ENCODE measurements at places on chromosomes 3 and 15. TPM values are rescaled to one million over a fixed set of nuclear protein-coding genes. Genes with fewer than 3 reads are reported as not detected.
A peak's percentile ranks its signal among the peaks of the same experiment; 100 is the strongest.

- peaks cover 5% of the 10 kb centered on the region for H3K4me1 ChIP-seq
- peaks cover 4% of the 10 kb centered on the region for H3K27me3 ChIP-seq
- no peak overlapping the region for H3K4me3 ChIP-seq
- no peaks in the 10 kb centered on the region for H3K36me3 ChIP-seq
- no peak for DNase-seq
Measured at GRCh38 chr3:143286392-143287010, 166.9 kb downstream of the CHST2 start.

The PAQR9 gene
- total RNA-seq: 0.58 TPM

The C2CD4A gene
- 1.7 TPM for total RNA-seq

The ITGA11 gene
- total RNA-seq: 0.92 TPM

DNA sequence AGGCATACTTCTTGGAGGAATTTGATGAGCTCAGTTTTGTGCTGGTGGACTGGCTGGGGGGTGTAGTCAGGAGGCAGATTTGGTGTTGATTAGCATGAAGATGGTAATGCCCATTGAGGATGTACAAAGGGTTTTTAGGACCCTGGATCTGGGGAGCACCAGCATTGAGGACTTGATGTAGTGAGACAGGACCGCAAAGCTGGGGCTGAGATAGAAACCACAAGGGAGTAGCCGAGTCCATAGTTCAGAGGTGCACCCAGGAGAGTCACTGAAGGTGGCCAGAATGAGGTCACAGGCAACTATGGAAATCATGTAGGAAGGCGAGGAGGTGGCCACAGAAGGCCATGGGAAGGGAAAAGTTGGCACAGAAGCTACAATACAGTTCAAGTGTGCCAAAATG is 2.7 kb upstream of the CDC25A start:
- no peak overlapping the region for H3K27ac ChIP-seq
- H3K4me1 ChIP-seq: peaks cover 9% of the 10 kb centered on the region
- no peak for DNase-seq
- peaks cover 1% of the 10 kb centered on the region for H3K36me3 ChIP-seq

DNA sequence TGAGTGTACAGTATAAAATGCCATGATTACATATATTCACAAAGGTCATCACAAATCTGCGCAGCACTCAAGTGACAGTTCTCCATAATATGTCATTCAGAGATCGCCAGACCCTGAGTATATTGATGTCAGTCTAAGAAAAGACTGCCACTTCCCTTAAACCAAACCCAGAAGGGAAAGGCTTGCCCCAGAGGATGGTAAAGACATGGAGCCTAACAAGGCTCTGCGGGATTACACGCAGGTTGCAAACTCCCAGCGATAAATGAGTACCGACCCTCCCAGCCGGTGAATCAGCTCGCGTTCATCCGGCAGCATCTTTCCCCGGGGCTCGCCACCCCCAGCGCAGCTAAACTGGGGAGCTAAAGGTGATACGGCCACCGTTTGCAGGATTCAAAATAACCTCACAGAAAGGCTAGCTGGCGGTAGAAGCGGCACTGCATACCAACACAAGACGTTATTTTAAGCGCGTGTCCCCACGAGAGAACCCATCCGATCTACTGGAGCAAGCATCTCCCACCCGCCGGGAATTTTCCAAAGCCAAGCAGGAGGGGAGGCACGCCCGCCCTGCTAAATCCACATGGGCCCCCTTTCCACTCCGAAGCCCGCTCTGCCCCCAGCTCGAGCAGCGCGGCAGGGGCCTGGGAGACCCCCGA is 643 bp downstream of the MYO5A start:
- H3K4me3 ChIP-seq: peak overlapping the region; percentile 96
- H3K4me1 ChIP-seq: peaks cover 6% of the 10 kb centered on the region
- H3K27me3 ChIP-seq: peaks cover 51% of the 10 kb centered on the region
- no peaks in the 10 kb centered on the region for H3K36me3 ChIP-seq

GRCh38 chr3:149198611-149199010 is 23.0 kb downstream of the CP start:
- peaks cover 3% of the 10 kb centered on the region for H3K36me3 ChIP-seq
- peaks cover 25% of the 10 kb centered on the region for H3K4me1 ChIP-seq
- H3K4me3 ChIP-seq: no peak overlapping the region
- peak overlapping the region; percentile 36 for H3K27ac ChIP-seq
- no peak for DNase-seq

The CCDC54 gene
- not detected for total RNA-seq

DNA sequence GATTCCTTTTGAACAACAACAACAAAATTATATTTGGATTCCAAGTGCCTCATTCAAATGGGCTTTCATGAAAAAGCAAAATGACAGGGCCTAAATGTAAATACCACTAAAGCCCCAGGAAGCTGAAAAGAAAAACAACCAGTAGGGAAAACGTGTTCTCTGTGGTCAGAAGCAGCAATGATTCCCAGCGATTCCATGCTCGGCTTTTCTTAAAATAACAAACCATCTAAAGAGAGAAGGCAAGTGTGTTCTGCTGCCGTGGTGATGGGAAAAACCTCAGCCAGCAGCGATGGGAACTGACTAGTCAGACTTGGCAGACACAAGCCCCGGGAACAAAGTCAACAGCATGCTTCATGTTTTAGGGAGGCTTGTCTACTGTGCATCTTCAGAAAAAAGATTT is 153.6 kb downstream of the TNIK start:
- DNase-seq: no peak
- H3K27ac ChIP-seq: no peak overlapping the region

GRCh38 chr3:124845406-124845805 is 41.8 kb downstream of the ITGB5 start:
- peaks cover 30% of the 10 kb centered on the region for H3K36me3 ChIP-seq
- peaks cover 10% of the 10 kb centered on the region for H3K4me1 ChIP-seq

GRCh38 chr3:69741032-69741767 is 1.9 kb downstream of the MITF start:
- H3K27me3 ChIP-seq: peaks cover 44% of the 10 kb centered on the region
- DNase-seq: no peak
- H3K4me3 ChIP-seq: peak overlapping the region; percentile 91
- H3K36me3 ChIP-seq: no peaks in the 10 kb centered on the region

The CCR9 gene
- total RNA-seq: not detected

GRCh38 chr3:155497930-155498647 is 204.6 kb upstream of the STRIT1 start:
- no peaks in the 10 kb centered on the region for H3K4me1 ChIP-seq
- no peak overlapping the region for H3K27ac ChIP-seq
- no peak for DNase-seq
- no peaks in the 10 kb centered on the region for H3K27me3 ChIP-seq

DNA sequence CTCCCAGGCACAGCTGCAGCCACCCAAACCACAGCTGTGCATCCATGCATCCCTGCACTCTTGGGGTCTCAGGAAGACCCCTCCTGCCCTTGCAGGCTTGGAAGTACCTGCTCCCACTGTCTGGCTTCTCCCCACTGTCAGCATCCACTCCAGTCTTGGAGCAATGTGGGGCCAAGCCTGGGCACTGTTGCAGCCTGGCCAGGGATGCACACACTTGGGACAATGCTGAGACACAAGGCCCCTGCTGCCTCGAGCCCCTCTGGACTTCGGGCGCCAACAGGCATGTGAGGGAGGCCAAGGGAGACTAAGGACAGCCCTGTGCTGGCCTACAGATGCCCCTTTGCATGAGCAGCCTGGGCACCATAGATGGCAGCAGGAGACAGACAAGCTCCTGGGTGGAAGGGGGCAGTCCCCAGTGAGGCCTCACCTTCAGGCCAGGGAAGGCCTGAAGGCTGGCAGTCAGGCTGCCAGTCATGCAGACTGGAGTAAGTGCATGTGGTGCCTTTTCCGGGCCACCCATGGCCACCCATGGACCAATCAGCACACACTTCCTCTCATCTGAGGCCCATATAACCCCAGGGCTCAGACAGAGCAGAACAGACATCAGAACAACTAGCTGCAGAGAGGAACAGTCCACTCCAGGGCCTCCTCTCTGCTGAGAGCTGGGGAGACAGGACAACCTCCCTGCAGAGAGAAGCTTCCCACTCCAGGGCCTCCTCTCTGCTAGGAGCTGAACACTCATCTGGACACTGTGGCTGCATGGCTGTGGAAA is 219.0 kb downstream of the VGLL3 start:
- H3K27me3 ChIP-seq: no peaks in the 10 kb centered on the region
- no peak for DNase-seq
- H3K4me1 ChIP-seq: no peaks in the 10 kb centered on the region
- no peak overlapping the region for H3K4me3 ChIP-seq
- H3K36me3 ChIP-seq: no peaks in the 10 kb centered on the region

DNA sequence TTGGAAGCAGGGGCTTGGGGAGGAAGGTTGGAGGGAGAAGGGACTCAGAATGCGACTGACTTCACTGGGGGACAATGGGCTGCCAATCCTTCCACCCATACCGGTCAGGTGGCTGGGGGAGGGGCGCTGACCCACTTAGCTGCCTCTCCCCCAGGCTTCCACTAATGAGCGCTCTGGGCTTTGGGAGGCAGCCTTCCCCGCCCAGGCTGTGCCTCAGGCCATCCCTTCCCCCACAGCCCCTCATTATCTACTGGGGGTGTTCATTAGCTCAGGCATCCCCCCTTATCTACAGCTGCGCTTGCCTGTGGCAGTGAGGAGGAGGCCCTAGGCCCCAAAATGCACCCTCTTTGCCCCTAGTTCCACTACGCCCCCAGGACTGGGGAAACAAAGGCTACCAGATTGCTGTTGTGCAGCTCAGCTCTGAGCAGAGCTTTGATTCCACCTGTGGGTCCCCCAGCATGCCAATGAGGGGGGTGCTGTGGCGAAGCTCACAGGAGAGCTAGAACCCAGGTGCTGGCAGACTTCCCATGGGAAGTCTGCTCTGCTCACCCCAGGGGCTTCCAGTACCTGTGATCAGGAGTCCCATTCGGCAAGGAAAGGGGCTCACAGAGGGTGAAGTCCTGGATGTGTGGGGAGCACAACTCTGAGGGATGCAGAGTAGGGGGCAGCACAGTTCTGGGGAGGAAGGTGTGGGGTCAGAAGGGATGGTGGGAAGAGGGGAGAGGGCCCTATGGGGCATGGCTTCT is 29.4 kb upstream of the SEMA3F start:
- H3K27ac ChIP-seq: no peak overlapping the region
- H3K4me1 ChIP-seq: peaks cover 39% of the 10 kb centered on the region
- no peaks in the 10 kb centered on the region for H3K27me3 ChIP-seq
- no peak for DNase-seq
- no peak overlapping the region for H3K4me3 ChIP-seq
- no peaks in the 10 kb centered on the region for H3K36me3 ChIP-seq

DNA sequence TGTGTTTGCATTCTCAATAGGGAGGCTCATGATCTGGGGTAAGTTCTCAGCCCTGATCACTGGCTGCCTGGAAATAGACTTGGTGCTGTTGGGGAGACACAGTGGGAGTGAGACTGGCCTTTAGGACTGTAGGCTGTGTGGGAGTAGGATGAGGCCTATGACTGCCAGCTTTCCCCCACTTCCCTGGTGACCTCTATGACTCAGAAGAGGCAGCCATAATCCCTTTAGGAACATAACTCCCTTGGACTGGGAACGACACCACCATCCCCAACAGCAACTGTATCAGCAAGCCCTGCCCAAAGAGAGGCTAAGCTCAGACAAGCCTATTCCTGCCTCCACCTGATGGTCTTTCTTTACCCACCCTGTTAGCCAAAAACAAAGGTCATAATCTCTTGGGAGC is 91.3 kb downstream of the SUCNR1 start:
- H3K27ac ChIP-seq: no peak overlapping the region
- H3K4me3 ChIP-seq: no peak overlapping the region
- H3K4me1 ChIP-seq: no peaks in the 10 kb centered on the region

The JMJD7 gene
- total RNA-seq: 29.0 TPM

- H3K27me3 ChIP-seq: peaks cover 33% of the 10 kb centered on the region
- DNase-seq: no peak
- H3K27ac ChIP-seq: no peak overlapping the region
- no peak overlapping the region for H3K4me3 ChIP-seq
- no peaks in the 10 kb centered on the region for H3K36me3 ChIP-seq
Measured at GRCh38 chr15:64048781-64049460, 2.6 kb upstream of the DAPK2 start.

GRCh38 chr3:30511524-30512251 is 94.7 kb upstream of the TGFBR2 start:
- no peak overlapping the region for H3K27ac ChIP-seq
- peaks cover 4% of the 10 kb centered on the region for H3K4me1 ChIP-seq
- no peaks in the 10 kb centered on the region for H3K27me3 ChIP-seq

DNA sequence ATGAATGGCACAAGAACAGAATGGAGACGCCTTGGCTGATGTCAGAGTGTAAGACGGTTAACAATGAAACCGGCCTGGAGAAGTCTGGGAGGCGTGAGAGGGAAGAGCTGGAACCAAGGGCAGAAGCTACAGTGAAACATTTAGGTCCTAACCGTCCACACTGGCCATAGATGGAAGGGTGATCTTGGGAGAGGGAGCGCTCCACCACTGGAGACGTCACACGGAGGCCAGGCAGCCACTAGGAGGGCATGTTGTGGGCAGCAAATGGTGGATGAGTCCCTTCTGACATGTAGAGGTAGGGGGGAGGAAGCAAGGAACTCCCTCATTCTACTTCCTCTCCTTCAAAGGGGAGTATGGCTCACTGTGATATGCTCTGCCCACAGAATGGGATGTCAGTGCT is 23.8 kb downstream of the FEM1B start:
- H3K4me3 ChIP-seq: no peak overlapping the region
- H3K4me1 ChIP-seq: peaks cover 15% of the 10 kb centered on the region
- no peak overlapping the region for H3K27ac ChIP-seq
- DNase-seq: peak; percentile 22
- no peaks in the 10 kb centered on the region for H3K36me3 ChIP-seq

DNA sequence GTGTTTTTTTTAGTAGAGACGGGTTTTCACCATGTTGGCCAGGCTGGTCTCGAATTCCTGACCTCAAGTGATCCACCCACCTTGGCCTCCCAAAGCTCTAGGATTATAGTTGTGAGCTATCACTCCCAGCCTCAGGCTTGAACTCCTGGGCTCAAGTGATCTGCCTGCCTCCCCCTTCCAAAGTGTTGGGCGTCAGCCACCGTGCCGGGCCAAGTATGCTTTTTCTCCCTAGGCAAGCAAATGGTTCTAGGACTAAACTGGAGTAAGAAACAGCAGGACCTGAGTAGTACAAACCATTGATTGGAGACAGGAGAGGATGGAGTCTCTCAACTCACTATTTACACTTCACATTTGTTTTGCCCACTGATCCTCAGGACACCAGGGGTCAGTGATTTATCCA is 4.6 kb upstream of the PTPN9 start:
- H3K27me3 ChIP-seq: no peaks in the 10 kb centered on the region
- no peaks in the 10 kb centered on the region for H3K36me3 ChIP-seq
- H3K4me1 ChIP-seq: peaks cover 10% of the 10 kb centered on the region

DNA sequence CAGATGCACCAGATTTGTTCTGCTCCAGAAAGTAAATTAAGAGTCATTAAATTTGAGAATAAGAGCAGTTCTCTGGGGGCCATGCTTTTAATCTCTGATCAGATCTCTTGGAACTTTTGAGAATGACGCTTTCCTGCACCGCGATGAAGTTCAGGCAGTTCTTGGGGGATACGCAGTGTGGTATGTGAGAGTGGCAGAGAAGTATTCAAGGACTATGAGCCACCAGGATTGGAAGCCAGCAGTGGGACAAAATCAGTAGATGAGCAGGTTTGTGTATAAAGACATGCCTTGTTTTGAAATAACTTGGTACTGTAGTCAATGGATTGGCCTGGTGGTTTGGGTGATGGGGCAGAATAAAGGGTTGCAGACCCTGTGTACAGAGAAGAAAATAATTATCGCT is 483.6 kb downstream of the ERC2 start:
- DNase-seq: no peak
- H3K27me3 ChIP-seq: no peaks in the 10 kb centered on the region
- no peak overlapping the region for H3K27ac ChIP-seq
- H3K4me1 ChIP-seq: peaks cover 39% of the 10 kb centered on the region
- no peak overlapping the region for H3K4me3 ChIP-seq

The ITGB5 gene
- 70.7 TPM for total RNA-seq

Data from type B pancreatic cell (in vitro differentiated cells).